ENCODE measurements at places on chromosomes 2 and 18.
A peak's percentile ranks its signal among the peaks of the same experiment; 100 is the strongest.

DNA sequence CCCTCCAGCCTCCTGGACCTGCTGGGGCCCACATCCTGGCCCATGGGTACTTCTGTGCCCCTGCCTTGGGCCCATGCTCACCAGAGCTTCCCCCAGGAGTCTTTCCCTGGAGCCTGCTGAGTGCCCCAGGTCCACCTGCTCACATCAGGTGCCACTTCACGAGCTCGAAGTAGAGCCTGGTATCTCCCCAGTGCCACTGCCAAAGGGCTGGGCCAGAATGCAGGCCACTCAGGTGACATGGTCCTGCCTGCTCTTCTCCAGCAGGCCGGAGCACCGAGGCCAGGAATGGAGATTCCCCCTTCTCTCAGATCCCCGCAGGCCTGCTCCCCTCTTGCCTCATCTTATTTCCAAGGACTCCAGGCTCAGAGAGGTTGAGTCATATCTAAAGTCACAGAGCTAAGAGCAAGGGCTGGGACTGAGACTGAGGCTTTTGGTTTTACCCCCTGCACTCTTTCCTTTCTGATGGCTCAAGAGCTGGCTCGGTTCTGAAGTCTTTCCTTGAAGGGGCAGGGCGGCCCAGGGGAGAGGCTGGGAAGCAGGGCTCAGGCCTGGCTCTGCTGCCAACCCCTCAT, 79.2 kb downstream of the HS1BP3 start:
- DNase-seq, result peak; percentile 36

GRCh38 chr2:130251535-130251872, 53.3 kb upstream of the TUBA3E start:
- no peak for DNase-seq

DNA sequence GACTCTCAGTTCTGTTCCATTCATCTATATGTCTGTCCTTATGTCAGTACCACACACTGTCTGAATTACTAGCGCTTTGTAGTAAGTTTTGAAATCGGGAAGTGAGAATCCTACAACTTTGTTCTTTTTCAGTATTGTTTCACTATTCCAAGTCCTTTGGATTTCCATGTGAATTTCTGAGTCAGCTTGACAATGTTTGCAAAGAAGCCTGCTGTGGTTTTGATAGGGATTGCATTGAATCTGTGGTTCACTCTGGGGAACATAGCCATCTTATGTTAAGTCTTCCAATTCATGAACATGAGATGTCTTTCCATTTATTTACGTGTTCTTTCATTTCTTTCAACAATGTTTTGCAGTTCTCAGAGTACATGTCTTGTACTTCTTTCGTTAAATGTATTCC, 15.0 kb downstream of the SLC3A1 start:
- DNase-seq, result no peak

- no peak for DNase-seq
Measured at GRCh38 chr2:209253544-209253943, 170.3 kb upstream of the MAP2 start.

- no peak for DNase-seq
Measured at GRCh38 chr2:72147303-72147971, at the start of gene CYP26B1. Gene CYP26B1 (minus strand): TSS chr2:72147862. CDS start chr2:72147834, 28 bp downstream.

DNA sequence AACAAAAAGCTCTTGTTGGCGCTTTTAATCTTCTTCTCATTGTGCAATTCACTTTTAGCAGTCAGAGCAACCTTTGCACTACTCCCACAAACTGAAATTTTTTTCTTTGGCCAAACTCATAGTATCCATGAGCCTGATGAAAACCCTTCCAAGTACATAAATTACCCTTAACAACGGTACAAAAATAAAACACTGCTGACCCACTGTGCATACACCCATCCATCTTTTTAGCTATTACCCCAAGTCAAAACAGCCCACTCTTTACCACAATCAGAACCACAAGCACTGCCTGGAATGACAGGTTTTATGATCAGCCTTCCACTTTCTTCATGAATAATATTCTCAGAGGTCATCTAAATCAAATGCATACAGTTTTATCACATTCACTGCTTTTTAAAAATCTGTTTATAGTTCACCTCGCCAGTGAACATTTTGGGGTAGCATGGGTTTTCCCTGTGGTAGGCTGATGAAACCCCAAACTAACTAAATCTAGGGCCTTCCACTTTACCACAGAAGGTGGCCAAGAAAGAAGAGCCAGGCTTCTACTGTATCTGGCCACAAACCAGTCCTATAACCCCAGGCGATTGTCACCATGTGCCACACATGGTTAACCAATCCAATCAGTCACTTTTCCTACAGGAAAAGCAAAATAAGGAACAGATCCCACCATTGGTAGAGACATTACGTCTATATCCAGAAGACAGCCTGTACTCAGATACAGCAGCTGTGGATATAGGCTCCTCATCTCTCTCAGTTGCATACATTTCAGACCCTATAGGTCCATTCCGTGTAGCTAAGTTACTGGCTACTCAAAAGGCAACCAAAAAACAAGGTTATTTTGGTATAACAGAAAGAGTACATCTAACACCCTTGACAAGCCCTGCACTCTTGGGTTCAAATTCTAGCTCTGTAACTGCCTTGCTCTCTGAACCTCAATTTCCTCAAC, 171.3 kb downstream of the THADA start:
- peak; percentile 64 for DNase-seq

GRCh38 chr2:1397350-1397749, 15.9 kb upstream of the TPO start:
- no peak for DNase-seq

GRCh38 chr18:6729247-6730091, at the start of gene ARHGAP28:
Gene ARHGAP28 (plus strand): TSS chr18:6729716. CDS start chr18:6729822, 106 bp downstream.
- DNase-seq, result peak; percentile 39

- DNase-seq, result peak; percentile 53
Measured at GRCh38 chr2:143903172-143903856, 616.6 kb downstream of the ZEB2 start.

GRCh38 chr2:230226051-230226551, 565 bp downstream of the SP140 start:
- peak; percentile 41 for DNase-seq

- no peak for DNase-seq
Measured at GRCh38 chr2:37350034-37350433, 5.6 kb downstream of the QPCT start.

- no peak for DNase-seq
Measured at GRCh38 chr18:57664568-57665165, 43.0 kb upstream of the NARS1 start.

- no peak for DNase-seq
Measured at GRCh38 chr2:191660575-191660974, 17.4 kb upstream of the NABP1 start.

- no peak for DNase-seq
Measured at GRCh38 chr18:32257084-32257785, 67.4 kb downstream of the MEP1B start.

DNA sequence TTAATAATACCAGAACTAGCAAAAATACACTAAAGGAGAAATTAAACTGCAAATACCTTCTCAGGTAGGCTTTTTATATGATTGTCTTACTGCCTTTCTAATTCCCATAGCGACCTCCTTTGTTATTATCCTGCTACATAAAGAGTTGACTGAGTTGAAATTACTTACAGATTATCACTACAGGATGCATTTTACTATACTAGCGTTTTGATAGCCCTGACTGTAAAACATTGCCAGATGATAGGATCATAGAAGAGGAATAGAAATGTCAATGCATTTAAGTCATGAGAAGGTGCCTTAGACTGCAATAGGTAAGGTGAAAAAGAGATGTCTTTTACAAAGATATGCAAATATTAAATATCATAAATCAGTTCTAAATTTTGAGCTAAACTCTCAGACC, 639.7 kb downstream of the NRXN1 start:
- DNase-seq, result no peak

GRCh38 chr2:147663153-147663961, 181.5 kb upstream of the ACVR2A start:
- peak; percentile 49 for DNase-seq

DNA sequence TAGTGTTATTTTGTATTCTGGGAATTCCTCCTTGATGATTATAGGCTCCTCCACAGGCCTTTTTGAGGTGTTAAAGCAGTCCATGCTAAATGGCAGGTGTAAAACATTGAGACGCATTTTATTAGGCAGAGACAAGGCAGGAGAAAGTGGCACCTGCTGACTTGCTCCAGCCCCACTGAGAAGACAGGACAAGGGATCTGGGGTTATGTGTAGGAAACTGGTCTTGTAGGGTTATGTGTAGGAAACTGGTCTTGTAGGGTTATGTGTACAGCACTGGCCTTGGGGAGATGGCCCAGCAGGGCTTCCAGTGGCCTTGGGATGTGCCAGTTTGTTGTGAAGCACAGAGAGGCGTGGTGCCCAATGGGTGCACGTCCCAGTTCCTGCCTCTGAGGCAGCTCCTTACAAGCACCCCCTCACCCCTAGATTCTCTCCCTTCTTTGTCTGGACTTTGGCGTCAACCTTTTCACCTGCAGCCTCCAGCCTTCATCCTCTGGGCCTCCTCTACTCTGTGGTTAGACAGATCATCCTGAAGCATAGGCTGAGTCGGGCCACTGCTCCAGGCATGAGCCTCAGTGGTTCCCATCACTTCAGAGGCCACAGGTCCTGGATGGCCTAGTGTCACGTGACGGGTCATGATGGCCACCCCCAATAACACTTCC, 921 bp upstream of the FABP1 start:
- no peak for DNase-seq

DNA sequence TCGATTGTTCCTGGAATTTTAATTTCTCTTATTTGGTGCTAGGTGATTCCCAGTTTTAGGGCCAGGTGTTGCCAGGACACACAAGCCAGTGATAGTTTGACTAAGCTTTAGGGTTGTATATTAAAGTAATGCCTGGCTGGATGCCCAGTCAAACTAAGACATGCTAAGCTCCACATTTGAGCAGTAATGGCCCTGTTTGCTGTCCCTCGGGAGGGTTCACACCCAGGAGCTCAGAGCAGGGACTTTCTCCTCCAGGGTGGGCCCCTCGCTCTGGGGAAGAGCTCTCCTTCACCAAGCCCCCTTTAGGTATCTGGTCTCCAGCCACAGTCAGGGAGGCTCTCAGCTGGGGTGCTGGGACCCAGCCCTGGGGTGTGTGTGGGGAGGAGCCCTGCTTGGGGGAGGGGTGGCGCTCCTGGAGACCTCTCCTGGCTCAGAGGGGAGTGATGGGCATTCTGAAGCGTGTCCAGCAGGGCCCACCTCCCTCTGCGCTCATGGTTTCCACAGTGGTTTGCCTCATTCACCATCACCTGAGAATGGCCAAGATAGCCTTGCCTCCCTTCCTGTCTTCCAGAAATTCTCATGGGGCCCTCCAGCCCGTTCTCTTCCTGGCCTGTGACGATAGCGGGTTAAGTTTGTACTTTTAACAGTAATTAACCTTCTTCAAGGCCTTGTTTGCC, 31.7 kb downstream of the INPP4A start:
- DNase-seq, result no peak

DNA sequence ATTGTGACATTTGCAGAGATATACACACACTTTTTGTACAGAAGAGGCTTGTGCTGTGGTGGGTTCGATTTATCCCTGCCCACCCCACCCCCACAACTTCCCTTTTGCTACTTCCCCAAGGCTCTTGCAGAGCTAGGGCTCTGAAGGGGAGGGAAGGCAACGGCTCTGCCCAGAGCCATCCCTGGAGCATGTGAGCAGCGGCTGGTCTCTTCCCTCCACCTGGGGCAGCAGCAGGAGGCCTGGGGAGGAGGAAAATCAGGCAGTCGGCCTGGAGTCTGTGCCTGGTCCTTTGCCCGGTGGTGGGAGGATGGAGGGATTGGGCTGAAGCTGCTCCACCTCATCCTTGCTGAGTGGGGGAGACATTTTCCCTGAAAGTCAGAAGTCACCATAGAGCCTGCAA, 40.0 kb downstream of the STEAP3 start:
- DNase-seq, result no peak

GRCh38 chr2:210592726-210593125, 36.3 kb downstream of the CPS1 start:
- no peak for DNase-seq

DNA sequence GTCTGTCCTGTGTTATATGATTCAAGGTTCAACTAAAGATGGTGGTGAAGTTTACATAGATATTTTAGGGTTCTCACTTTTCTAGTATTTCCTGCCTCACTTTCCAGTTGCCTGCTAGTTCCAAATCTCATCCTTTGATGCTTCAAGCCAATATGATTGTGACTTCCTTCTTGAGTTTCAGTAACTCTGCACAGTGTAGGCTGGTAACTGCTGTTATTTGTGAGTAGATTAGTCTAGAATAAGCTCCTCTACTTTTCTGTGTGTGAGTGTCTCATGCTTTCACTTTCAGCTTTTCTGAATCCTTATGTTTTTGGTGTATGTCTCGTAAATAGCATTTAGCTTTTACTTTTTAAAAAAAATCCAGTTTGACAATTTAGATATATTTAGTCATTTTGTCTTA, 42.6 kb downstream of the GALNT1 start:
- peak; percentile 22 for DNase-seq

DNA sequence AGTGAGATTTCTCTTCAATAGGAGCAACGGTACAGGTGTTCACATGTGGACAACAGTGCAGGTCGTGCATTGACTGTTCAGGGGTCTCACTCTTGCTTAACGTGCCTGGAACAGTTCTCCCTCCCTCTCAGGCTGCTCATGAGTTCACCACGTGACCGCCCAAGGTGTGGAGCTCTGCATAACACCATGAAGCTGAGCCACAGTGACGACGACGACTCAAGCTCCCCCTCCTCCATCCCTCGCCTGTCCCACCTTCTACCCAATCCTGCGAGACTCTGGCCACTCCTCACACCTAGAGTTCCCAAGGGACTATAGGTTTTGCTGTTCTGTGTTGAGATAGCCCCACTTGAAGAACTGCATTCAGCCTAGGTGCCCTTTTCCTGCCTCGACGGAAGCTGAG, 42.8 kb downstream of the STK25 start:
- no peak for DNase-seq

DNA sequence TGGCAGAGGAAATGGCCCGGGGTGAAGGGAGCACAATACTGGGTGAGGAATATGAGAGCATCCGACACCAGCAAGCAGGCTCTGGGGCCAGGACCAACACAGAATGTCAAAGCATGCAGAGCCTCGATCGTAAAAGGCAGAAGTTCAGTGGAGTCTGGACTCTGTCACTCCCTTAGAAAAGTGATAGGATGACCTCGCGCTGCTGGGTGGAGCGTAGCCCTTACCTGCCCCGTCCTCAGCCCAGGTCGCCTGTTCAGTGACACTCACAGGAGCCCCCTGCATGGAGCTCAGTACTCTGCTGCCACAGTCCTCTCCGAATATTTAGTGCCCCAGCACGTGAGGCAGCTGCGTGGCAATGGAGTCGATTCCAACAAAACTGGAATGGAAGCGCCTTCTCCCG, 236.7 kb upstream of the MYT1L start:
- DNase-seq, result no peak

DNA sequence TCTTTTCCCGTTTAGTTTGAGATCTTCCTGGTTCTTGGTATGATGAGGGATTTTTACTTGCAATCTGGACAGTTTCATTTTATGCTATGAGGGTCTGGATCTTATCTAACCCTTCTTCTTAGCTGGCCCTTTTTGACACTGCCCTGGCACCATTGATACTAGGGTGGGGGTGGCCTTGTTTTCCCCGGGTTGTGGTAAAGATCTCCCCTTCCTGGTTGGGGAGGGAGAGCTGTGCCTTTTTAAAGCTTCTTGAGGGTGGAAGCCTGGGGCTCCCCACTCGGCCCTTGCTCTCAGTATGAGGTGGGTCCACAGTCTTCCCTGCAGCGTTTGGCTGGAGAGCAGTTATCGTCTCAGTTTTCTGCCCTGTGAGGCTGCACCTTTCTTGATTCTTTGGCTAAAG, 66.1 kb downstream of the ASB1 start:
- no peak for DNase-seq
